Occipital lobe (tissue), 3 donors: ENCODE measurements at places on chromosomes 5 and 9.

- no peak for DNase-seq
Measured at GRCh38 chr5:93452255-93452654, 128.8 kb downstream of the NR2F1-AS1 start.

GRCh38 chr9:6922124-6922676 is 164.4 kb downstream of the KDM4C start:
- no peak for DNase-seq

- no peak for DNase-seq
Measured at GRCh38 chr9:99158629-99159028, 53.7 kb downstream of the TGFBR1 start.

DNA sequence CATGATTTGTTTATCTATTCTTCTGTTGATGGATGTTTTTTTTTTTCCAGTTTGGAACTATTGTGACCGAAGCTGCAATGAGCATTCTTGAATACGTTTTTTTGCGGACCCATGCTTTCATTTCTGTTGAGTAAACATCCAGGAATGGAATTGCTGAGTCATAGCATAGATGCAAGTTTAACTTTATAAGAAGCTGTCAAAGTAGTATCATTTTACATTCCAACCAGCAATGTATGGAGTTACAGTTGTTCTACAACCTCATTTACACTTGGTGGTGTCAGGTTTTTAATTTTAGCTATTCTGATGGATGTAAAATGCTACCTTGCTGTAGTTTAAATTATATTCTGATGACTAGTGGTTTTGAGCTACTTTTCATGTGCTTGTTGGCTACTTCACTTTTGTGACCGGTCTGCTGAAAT is 49.0 kb downstream of the NPR3 start:
- DNase-seq = no peak

GRCh38 chr9:117188394-117188793 is 226.5 kb downstream of the ASTN2 start:
- DNase-seq = no peak

DNA sequence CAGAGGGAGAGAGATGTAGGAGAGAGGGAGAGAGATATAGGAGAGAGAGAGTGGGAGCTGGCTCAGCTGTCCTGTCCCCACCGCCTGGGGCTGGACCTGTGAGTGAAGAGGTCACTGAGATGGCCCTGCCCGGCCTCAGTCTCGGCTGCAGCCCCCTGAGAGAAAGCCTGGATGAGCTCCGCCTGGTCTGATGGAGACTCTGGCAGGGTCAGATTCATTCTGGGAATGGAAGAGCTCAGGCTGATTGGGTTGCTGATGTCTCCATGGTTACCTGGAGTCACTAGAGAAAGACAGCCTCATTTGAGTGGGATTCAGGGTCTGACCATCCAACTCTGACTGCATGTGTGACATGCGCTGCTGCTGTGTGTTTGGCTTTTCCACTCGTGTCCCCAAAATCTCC is 27.1 kb upstream of the SEMA4D start:
- DNase-seq = no peak

DNA sequence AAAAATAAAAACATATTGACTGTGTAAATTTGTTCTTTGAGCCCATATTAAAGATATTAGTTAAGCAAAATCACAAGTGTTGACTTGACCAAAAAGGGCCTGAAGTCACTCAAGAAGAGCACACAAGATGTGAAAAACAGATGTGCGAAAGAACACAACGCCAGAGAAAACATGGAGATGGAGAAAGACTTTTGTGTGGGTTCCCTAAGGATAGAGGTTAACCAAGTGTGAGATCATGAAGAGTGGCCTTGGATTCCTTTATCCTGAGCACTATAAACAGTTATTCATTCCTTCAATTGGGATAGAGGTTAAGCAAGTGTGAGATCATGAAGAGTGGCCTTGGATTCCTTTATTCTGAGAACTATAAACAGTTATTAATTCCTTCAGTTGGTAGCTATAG is 361.8 kb downstream of the CDH18 start:
- DNase-seq = no peak

DNA sequence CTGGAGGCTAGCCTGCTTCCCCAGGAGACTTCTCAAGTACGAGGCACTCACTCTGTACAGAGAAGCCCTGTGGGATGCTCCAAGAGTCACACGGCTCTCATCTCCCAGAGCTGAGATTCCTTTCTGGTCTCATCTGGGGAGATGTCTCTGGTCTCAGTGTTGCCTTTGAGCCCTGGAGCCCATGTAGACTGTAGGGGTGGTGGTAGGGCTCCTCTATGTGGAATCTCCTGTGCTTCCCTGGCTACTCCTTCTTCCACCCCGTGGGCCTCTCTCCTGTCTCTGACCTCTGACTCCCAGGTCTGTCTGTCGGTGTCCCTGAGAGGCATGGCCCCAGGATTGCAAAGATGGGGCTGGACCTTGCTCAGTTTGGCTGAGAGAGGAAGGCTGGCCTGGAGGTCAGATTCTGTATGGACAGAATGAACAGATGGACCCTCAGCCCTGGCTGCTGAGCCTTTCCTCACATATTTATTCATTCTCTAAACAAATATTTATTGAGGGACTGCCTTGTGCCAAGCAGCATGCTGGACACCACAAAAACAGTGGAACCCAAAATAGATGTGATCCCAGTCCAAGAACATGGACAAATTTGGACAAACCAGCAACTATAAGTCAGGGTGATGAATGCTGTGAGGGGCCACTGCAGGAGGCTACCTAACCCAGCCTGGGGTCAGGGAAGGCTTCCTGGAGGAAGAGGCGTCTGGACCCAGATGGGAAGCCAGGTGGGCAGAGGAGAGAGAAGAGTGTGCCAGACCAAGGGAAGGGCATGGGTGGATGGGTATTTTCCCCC is 2.6 kb downstream of the CCL19 start:
- DNase-seq = no peak

DNA sequence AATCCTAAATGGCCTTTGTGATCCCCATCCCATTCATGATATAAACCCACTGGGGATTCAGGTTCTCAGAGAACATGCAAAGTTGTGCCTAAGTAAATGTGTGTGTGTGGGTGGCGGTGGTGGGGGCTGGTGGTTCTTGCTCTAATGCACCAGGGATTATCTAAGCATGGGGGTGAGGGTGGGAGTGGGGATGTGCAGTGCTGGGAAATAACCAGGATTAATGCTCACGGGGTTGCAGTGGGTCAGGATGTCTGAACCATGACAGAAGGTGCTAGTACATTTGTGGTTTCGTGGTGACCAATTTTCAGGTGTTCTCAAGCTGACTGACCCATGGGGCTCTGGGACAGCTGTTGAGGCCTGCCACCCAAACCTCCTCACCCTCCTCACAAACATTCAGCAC is 101.0 kb downstream of the ZNF608 start:
- DNase-seq = no peak

- no peak for DNase-seq
Measured at GRCh38 chr5:174118823-174119467, 73.4 kb downstream of the NSG2 start.

GRCh38 chr9:111615928-111616327 is 15.2 kb upstream of the DNAJC25 start:
- DNase-seq = no peak

DNA sequence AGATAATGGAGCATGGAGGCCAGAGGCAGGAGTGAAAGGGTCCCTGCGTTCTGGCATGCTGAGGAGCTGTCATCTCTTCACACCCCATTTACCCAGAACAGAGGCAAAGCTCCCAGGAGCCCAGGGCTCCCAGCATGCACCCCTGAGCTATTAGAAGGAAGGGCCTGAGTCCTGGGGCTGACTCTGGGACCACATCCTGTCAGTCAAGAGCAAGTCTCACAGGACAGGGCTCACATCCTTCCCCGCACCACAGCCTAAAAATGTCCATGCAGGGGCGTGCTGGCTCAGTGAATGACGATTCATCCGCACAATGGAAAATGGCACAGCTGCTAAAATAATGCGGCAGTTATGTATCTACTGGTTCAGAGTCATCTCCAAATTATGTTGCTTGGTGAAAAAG is 31.4 kb downstream of the CAMK2A start:
- DNase-seq = no peak

GRCh38 chr9:131545003-131545785 is at the start of gene PRRT1B:
Gene PRRT1B (plus strand): TSS chr9:131545523. CDS start chr9:131545616, 93 bp downstream.
- DNase-seq = no peak
